Skin of body (tissue), 3 donors: ENCODE measurements at places on chromosomes 4 and X.

DNA sequence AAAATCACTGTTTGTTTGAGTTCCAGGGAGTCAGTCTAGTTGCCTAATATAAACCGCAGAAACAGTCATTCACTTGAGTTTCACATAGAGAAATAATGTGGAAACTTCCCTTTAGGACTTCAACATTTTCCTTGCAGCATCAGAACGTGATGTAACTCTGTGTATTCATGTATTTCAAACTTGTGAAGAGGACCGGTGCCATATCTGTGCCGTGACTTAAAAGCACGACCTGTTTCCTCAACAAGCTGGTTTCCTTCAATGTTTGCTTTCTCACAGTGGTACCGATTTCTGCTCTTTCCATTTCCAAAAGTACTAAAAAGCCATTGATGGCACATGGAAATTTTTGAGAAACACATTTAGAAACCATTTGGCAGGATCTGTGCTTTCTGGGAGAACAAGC, 166.6 kb upstream of the RAPGEF2 start:
- DNase-seq, result no peak

DNA sequence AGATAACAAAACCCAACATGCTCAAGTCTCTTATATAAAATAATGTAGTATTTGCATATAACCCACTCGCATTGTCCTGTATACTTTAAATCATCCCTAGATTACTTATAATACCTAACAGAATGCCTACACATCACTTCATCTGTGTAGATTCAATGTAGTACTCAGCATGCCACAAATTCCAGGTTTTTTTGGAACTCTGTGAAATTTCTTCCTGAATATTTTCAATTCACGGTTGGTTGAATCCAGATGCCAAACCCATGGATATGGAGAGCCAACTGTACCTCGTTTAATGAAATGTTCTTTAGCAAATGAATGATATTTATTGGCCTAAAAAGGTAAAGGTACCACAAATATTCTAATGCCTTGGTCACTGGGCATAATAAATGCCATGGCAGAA, 24.8 kb downstream of the CCNI start:
- no peak for DNase-seq

DNA sequence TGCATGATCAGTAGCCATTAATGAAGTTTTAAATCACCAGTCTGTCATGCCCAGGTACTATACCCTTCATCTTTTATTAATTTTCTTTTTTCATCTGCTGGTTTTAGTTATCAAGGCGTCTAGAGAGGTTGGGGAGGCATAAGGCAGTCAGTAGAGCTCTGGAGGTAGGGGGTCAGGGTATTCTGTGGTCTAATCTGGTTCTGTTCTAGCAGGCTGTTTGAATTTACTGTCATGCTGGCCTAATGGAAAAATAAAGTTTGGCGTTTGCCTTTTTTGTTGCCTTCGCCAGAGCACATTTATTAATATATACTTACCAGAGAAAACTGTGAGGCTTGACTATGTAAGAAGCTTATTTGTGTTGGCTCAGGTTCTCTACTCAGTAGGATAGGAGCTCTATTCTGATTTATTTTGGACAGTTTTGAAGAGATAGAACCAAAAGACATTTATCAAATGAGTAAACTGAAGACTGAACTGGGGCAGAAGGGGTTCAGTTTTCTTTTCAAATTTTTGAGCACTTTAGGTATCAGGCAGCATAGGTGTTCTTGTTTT, 46.9 kb downstream of the TMEM131L start:
- no peak for DNase-seq

- no peak for DNase-seq
Observed at GRCh38 chr4:2830632-2831610, 12.7 kb upstream of the ADD1 start.

DNA sequence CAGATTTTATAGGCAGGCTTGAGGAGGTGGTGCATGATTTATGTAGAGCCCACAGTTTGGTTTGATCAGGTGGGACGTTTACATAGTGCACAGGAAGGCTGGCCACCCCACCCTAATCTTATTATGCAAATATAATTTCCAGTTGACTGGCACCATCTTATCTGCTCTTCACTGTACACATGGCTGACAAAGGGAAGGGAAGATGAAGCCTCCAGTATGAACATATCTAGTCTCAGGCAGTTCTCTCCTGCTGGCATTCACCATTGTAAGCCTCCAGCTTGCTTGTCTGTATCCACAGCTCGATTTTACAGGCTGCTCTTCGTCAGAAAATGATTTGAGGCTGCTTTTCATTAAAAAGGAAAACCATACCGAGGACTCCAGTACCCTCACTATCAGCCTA, 278.3 kb downstream of the TECRL start:
- no peak for DNase-seq

DNA sequence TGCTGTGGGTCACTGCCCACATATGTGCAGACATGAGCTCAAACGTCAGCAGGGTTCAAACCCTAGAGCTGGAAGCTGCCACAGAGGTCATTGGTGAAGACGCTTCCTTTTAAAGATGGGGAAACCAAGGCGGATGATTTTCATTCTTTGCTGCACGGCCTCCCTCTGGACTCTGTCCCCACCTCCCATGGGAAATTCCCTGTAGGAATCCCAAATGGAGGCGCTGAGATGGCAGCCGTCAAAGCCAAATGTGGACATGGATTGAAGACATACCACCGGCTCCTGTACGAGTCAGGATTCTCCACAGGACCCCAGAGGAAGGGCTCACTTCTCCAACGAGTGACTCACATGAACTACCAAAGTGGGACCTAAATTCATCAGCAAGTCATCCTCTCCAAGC, 286.4 kb downstream of the CRLF2 start:
- no peak for DNase-seq

GRCh38 chr4:47566566-47566965, 81.5 kb downstream of the ATP10D start:
- no peak for DNase-seq

DNA sequence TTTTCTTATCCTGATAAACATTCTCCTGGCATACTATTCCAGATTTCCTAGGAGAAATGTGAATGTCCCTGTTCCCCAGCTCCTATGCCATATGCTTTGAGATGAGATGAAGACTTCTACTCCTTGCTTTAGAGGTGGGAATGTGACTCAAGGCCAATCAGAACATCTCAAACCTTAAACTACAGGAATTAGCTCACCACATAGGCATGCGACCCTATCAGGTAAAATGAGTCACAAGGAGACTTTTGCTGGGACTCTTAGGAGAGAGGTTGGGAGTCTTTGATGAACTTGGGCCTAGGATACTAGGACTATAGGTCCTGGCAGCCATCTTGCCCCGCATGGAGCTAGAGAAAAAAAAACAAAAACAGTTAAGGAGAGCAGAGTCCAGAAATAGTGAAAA, 5.8 kb upstream of the USO1 start:
- DNase-seq, result no peak

DNA sequence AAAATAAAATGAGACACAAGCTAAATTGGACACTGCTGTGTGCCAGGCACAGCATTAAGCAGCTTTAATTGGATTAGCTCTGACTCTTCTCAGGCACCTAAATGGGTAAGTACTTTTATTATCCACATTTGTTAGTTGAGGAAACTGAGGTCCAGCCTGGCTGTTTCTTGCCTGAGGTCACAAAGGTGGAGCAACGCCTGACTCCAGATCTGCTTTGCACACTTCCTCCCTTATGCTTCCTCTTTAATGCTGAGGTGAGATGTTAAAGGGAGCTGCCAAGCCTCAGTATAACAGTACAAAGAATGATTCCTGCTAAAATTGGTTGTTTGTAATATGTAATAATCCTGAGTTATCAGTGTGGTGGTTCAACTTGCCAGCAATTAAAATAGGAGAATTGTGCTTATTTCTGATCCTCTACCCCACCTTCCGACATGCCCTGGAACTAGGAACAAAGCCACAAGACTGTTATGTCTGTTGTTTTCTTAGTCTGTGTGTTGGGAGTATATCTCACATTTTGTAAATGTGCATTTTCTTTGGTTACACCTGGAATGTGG, 74.4 kb downstream of the AFF1 start:
- DNase-seq, result no peak

GRCh38 chrX:10630320-10630719, 9.9 kb upstream of the MID1 start:
- DNase-seq, result no peak
